Left ventricle myocardium superior (tissue), 1 donor: ENCODE measurements at places on chromosomes 7 and 10. TPM values are rescaled to one million over a fixed set of nuclear protein-coding genes. Genes with fewer than 3 reads are reported as not detected.

Gene INSYN2A
- not detected for total RNA-seq

Gene VSTM2A
- not detected for total RNA-seq

Gene SLC39A12
- not detected for total RNA-seq

Gene ANKRD1
- total RNA-seq = 1,326 TPM

Gene PPP1R3C
- total RNA-seq = 180 TPM

DNA sequence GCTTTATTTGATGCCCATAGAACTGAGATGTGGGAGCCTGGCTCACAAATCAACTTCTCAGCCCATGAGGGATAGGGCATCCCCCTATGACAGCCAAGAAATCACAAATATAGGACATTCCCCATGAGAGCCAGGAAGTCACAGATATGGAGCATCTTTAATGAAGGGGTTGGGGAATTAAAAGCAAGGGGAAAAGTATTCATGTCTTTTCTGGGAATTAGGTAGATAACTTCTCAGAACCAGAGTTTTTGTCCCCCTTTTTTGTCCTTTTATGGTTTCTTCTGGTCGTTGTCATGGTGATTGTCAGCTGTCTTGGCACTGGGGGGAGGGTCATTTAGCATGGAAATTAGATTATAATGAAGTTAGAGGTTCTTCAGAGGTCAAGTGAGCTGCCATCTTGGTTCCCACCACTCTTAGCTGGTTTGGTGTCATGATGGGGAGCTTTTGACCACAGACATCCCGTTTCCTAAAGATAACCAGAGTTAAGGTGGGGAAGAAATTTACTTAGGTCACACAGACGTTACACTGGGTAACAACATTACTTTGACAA is 56.9 kb downstream of the NOD1 start:
- DNase-seq = no peak

GRCh38 chr7:156881679-156882078 is 11.3 kb downstream of the LMBR1 start:
- DNase-seq = no peak

DNA sequence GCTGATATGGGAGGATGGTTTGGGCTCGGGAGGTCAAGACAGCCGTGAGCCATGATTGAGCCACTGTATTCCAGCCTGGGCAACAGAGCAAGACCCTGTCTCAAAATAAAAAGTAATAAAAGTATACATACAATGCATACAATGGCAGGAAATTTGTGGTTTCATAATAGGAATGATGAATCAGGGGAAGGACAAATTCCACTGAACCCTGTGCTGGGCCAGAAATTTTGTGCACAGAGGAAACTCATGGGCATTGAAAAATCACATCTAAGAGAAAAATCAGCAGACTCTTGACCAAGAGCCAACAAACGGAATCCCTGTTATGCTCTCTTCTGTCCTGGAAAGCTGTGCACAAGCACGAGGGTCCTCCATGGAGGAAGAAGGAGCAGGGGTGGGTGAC is 35.1 kb downstream of the SEM1 start:
- DNase-seq = no peak

DNA sequence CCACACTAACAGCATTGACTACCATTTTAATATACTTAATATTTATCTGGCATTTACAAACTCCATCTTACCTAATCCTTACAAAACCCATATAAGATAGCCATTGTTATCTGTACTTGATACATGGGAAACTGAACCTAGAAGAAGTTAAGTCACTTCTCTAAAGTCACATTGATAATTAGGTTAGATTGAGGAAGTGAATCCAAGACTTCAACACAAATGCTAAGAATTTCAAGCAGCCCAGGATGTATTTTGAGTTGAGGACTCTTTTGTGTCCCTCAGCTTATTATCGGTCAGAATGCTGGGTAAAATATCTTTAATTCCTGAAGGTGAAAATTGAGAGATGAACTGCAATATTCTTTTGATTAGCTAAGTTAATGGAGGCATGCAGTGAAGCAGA is 465.5 kb downstream of the PHTF2 start:
- DNase-seq = no peak

DNA sequence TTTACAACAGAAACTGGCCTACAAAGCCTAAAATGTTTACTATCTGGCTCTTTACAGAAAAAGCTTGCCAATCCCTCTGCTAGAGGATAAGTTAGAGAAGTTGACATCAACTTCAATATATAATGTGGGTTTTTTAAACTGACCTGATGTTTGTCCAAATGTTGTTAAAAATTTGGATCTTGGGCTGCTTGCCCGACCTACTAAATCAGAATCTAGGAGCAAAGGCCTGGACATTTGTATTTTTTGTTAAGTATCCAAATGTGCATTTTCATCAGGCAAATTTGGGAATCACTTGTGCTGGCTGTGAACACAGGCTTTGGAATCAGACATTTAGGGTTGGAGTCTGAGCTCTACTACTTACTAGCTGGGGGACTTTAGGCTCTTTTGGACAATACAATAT is 252.7 kb upstream of the CSTF2T start:
- DNase-seq = no peak

DNA sequence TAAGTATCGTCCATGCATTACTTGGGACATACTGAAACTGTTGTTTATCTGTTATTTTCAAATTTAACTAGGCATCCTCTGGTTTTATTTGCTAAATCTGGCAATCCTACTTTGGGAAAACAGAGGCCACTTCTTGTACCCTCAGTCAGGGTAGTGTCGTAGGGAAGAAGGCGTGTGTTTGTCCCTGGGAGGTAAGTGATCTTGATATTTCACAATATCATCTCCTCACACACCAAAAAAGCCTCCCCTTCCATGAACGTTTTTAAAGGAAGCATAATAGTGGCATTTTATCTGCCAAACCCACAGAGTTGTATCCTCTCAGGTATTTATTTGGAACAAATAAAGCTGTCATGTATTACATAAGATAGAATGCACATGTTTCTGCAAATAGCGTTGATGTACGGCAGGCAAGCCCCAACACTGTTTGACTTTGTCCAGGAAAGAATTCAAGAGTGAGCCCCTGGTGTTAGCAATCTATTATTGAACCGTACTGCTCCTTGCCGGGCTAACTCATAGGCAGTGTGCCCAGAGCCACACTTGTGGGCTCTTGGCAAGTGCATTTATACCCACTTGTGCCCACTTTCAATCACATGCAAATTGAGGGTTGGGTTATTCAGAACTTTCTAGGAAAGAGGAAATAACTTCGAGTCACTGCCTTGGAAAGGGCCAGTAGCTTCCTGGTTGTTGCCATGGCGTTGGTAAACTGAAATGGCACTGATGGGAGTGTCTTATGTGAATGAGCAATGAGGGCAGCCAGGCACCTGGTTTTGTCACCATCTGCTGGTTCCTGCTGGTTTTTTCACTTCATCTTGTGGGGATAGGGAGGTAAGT is 266.0 kb downstream of the USP6NL start:
- no peak for DNase-seq

DNA sequence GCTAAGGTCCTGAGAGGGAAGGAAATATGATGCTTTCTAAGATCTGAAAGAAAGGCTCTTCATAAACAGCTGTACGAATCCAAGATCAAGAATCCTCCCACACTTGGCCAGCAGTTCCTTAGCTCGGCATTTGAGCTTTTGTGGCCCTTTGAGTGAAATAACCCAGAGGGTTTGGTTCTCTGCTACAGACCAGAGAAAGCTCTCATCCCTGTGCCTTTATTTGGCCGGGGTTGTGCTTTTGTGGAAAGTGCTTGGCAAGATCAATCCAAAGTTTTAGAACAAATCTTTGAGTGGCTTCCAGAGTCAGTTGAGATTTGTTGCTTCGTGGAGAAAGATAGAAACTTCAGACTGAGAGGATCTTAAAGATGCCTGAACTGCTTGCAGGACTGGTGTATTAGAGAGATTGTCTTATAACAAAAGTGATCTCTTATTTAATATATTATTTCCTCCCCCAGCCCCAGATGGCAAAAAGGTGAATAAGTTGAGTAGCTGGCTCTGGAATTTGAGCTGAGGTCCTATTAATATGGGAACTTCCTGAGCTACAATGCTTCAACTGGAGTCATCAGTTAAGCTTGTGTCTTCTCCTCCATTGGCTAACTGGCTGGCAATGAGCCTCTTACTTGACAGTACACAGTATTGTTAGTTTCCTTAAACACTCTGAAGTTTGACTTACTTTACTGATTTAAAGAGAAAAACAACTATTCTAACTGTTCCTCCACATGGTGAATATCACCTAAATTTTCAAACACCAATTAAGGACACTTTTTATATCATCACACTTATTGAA is 687.3 kb downstream of the MAGI2 start:
- no peak for DNase-seq

DNA sequence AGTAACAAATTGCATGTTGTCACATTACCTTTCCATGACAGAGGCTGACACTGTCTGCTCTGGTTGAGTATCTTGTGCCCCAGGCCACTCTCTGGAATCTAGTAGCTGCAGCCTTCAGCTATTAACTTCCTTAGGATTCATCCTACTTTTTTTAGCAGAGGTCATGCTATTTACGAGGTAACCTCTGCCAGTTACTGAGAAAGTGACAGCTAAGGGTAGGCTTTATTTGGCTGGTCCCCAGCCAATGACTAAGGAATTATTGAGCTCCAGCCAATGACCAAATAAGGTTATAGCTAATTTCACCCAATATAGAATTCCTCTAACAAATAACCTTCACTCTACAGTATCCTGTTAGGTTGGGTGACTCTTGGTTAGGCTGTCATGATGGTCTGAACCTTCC is 1361.7 kb downstream of the XPNPEP1 start:
- no peak for DNase-seq

- no peak for DNase-seq
Observed at GRCh38 chr7:51274001-51274400, 42.6 kb downstream of the COBL start.

- no peak for DNase-seq
Observed at GRCh38 chr10:121244818-121245217, 353.4 kb downstream of the FGFR2 start.

- no peak for DNase-seq
Observed at GRCh38 chr10:112083472-112083871, 100.1 kb downstream of the GPAM start.

DNA sequence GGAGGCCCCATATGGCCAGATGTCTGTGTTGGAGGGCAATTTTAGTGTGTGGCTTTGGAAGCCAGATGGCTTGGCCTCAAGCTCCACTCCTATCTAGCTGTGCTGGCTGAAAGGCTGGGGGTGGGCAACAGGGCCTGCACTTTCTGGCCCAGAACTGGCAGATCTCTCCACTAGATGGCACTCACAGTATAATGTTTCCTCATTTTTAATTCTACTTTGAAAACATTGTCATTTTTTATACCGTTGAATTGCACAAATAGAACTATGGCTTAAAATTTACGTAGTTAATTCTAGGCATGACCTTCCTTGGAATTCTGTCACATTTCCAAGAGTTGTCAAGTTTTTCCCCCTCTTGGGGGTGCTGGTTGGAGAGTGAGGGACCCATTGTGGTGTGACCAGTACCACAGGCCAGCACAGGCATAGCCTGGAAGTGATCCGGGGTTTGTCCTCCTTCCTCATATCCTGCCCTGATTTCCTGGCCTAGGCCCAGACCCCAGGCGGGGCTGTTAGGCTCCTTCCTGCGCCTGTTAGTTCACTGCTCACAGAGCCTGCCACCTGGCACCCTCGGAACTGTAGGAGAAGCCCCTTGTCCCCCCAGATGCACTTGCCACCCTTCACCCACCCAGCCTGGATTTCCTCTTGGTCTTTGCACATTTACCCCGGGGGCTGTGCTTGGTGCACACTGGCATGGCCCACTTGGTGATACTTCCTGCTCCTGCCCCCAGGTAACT is 52.8 kb downstream of the ARHGAP22 start:
- DNase-seq = peak; percentile 54

DNA sequence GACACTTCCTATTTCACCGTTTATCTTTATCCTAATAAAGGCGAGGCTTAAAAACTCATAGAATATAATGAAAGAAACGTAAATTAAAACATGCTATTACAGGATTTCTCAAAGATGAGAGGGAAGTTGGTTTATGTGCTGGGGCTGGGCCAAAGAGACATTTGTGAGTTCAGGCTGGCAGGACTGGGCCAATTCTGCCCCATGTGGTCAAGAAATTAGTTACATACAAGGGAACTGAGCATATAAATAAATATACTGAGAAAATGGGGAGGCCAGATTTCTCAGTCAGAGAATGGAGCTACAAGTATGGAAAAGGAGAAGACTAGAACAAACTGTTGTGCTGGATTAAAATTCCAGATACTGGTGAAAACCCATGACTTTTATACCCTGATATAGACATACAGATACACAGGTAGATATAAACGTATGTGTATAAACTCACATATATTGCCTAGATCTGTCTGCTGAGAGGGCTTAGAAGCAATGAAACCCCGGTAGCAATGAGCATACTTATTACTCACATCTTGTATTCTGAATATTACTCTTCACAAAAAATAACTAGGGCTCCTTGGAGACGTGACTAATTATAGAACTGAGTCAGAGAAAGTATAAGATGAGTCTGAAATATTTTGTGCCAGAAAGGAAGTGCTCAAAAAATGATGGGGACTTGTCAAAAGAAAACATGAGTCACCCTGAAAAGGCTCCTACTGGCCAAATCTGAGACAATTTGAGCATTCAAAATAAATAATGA is 155.7 kb upstream of the FGFR2 start:
- no peak for DNase-seq

- no peak for DNase-seq
Observed at GRCh38 chr10:3106928-3107425, 39.6 kb downstream of the PFKP start.

- no peak for DNase-seq
Observed at GRCh38 chr10:118943253-118943652, 86.3 kb upstream of the NANOS1 start.

DNA sequence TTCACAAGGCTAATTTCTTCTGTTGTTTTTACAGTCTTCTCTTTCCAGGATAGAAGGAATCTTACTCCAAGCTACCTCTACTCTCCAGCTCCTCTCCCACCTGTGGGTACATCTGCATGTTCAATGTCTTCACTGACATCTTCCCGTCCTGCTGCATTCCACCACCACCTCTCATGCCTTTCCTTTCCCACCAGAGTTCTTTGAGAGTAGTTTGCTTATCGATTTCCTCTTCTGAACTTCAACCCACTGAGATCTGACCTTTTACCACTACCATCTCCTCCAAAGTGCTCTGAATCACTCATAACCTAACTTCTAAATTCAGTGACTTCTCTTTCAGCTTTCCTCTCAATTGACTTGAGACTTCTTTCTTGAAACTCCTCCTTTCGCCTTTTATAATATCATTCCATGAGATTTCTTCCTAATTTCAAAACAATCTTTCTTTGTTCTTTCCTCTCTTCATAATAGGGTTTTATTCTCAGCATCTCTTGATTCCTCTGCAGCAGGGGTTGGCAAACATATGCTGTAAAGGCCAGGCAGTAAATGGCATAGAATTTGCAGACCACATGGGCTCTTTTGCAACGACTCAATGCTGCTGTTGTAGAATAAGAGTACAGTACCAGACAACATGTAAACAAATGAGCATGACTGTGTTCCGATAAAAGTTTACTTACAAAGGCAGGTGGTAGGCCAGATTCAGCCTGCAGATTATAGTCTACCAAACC is 22.1 kb downstream of the ACSL5 start:
- no peak for DNase-seq
